ENCODE measurements at places on chromosomes 12 and 14.

GRCh38 chr12:120199595-120200306 lies 1.2 kb downstream of the RPLP0 start:
- DNase-seq = no peak

- DNase-seq = no peak
These were observed 1.4 kb downstream of the GPR68 start for GRCh38 chr14:91243074-91243471.

- DNase-seq = no peak
These were observed 6.9 kb downstream of the FAM186B start for GRCh38 chr12:49598527-49598926.

DNA sequence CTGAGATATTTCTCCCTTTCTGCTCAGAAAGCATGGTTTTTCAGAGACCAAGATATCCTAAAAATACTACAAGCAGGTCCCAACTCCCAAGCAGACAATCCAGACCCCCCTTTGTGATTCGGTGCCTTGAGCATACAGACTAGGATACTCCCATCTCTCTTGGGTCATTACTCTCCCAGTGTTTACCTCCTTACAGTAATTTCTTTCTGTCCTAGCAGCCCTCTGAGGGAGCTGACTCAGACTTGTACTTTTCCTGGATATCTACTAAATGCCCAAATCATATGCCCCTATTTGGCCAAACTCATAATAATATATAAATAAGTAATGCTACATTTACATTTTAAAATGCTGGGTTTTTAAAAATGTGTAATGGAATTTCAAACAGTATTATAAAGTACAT lies 355.6 kb downstream of the LRIG3 start:
- no peak for DNase-seq

DNA sequence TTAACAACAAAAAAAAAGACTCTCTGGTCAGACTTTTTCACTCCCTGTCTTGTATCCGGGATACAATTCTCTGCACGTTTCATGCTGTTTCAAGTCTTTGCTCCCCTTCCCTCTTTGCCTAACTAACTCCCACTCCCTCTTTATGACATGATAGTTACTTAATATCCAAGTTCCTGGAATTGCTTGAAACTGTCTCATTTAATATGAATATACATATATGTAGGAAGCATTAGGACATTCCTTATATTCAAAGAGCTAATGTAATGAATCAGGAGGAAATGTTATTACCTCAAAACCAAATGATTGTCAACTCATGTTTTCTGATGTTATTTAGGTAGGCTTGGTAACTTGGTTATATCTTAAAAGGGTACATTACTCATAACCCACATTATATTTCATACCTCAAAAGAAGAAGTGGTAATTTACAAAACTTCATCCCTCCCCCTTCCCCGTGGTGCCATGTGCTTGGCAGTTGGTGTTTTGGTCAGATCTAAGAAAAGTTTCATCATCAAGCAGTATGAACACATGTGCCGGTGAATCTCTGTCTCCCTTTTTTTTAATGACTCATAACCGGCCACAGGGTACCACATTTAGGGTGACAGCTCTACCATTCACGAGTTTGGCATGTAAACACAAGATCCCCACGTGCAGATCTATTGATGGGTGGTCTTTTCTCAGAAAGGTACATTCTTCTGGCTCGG lies 56.5 kb downstream of the HCAR2 start:
- DNase-seq = peak; percentile 66

- DNase-seq = no peak
These were observed 30.3 kb downstream of the CKB start for GRCh38 chr14:103492156-103492925.

DNA sequence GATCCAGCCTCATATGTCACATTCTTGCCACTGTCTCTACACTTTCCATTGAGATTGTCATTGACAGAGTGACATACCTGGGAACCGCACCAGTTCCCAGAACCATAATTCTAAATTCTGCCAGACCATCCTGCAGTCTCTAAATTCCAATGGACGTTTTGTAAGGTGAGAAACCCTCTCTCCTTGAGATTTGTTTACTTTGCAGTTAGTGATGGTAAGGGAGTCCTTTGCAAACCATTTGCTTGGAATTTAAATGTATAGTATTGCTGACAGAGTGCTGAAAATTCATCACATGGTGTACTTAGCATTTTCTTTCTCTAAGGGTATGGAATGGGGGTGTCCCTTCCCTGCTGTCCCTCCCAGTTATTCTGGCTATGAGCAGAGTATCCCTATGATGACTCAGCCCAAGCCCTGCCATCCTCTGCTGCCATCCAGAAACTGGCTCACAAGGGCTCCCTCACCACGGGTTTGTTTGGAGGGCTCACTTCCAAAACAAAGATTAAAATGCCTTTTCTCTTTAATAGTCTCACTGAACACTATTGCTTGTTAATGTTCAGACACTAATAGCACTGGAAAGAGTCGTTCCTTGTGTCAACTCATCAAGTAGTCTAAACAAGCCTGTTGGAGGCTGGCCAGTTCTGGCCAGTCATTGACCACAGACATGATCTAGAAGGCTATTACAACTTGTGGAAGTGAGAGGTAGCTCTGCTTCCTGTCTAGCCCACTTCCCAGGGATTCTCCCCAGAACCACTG lies 129.0 kb upstream of the HMGA2 start:
- no peak for DNase-seq

GRCh38 chr12:9660046-9660445 lies 9.5 kb upstream of the CLEC2D start:
- DNase-seq = no peak

DNA sequence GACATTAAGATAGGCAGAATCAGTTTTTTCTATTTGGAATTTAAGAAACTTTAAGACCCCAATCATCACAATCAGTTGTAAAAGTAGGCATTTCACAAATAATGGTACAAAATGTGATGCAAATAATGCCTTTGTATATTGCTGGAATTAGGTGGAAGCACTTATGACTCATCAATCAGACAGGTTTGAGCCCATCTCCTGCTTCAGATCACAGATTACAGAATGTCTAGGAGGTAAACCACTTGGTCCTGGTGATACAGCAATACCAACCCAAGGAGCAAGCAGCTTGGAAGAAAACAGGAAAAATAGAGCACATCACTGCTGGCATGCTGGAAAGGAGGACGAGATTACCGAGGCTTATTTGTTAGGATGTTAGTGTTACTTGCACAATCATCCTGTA lies 57.6 kb downstream of the C12orf56 start:
- no peak for DNase-seq

DNA sequence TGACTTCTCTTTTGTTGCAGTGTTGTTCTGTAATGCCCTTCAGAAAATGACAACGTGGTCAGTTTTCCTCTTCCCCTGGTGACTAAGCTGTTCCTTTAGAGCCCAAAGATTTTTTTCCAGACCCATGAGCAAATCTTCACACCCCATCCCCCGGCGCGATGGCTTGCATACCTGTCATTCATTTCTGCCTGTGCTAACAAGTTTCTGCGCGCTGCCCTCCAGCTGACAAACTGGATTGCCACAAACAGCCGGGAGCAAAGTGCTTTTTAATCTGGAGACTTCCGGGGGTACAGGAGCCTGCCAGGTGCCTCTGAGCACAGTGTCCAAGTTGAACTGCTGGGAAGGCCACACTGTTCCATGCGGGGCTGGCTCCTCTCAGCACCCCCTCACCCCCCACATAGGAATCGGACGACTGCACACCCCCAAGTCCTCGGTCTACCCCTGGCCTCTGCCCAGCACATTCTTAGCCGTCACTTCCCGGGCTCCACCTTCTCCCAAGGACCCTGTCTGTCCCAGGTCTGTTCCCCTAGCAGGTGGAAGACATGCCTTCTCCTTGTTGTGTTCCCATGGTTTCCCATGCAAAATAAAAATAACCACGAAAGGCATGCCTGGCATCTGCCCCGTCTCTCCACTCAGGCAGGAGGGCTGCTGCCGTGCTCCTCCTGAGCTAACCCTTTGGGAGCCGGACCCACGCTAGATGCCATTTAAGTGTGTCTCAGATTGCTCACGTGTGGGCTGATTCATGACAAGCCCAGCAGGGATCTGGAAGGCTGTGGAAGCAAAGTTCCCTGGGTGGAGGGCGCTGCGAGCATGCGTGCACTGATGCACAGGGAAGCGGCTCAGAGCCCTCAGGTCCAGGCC lies 14.1 kb downstream of the RILPL1 start:
- DNase-seq = no peak

DNA sequence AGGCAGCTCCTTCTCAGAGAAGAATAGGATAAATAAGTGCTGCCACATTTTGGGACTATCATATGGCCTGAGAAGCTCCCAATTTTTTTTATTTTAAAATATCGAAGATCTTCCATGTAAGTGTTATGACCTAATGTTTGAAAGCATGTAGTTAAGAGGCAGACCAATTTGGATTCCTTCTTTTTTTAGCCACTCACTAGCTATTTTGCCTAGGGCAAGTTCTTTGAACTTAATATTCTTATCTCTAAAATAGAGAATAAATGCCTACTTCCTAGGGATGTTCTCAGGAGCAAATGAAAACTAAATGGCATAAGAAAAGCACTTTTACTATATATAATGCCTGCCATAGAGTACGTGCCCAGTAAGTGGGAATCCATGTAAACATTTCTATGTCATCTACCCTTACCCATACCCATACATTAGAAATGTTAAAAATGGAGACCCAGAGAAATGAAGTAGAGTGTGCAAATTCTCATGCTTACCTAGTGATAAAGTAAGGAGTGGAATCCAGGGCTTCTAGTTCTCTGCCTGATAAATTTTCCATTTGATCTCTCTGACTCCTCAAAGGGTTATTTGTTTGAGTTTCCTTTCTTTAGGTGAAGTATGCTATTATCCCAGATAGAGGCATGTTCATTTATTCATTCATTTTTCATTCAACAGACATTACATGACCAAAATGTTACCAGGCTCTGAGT lies 148.3 kb downstream of the TGFB3 start:
- DNase-seq = no peak

DNA sequence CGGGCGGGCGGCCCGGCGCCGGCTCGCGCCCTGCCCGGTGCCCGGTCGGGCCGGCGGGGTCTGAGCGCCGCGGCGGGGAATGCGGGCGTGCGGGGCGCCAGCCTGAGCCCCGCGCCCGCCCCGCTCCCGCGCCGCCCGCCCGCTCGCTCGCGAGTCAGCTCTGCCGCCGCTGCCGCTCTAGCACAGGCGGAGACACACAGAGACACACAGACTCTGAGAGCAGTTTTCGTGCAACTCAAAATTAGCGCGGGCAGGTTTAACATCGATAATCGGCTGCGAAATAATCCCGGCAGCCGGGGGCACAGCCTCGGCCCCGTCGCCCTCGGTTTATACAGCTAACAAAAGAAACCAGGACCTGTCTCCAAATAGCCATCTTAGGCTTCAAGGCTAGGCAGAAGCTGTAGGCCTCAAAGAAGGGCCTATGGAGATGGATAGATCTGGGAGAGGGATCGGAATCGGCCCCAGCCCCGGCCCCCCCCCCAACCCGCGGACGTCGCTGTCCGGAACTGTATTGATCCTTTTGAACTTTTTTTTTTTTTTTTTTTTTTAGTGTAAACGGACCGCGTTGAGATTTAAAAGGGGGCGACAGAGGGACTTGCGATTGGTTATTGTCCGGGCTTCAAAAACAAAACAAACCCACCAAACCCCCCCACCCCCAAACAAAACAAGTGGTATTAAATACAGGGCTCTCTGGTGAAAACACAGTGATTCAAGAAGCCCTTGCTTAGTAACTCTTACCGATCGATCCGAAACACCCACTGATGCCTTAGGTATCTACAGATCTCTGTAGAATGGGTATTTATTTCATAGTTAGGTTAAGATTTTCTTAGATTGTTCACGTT lies 1.1 kb downstream of the ARID2 start:
- peak; percentile 45 for DNase-seq

DNA sequence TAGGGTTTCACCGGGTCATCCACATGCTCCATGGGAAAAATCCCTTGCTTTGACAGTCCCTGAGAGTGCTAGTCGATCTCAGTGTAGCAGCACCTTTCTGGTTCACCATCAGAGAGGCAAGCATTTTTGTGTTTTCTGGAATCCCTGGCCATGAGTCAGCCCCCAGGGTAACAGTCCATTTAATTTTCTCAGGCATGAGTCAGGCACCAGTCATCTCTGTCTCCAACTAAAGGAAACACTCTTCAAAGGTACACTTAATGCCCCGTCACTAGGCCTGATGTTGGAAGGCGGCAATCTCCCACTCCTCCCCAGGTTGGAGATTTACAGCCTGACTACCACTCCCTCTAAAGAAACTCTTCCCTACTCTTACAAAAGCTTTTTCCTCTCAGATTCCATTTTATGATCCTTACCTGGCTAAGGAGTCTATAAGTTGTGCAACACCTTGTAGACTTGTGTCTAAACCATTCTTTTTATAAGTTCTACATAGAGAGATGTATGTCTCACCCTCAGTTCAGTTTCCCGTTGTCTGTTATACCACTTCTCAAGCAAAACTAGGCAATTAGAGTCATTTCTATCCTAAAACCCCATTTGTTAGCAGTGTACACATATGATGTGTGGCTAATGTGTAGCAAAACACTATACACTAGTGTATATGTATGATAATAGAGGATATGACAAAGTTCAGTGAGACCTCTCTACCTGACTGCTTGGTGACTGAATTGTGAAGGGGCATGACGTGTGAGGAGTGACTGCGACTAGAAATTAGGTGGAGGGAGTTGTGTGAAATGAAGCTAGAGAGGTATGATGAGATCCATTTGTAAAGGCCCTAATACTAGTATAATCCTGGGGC lies 24.6 kb downstream of the TMEM19 start:
- DNase-seq = no peak

GRCh38 chr14:70366911-70367310 lies 7.4 kb upstream of the COX16 start:
- DNase-seq = no peak

DNA sequence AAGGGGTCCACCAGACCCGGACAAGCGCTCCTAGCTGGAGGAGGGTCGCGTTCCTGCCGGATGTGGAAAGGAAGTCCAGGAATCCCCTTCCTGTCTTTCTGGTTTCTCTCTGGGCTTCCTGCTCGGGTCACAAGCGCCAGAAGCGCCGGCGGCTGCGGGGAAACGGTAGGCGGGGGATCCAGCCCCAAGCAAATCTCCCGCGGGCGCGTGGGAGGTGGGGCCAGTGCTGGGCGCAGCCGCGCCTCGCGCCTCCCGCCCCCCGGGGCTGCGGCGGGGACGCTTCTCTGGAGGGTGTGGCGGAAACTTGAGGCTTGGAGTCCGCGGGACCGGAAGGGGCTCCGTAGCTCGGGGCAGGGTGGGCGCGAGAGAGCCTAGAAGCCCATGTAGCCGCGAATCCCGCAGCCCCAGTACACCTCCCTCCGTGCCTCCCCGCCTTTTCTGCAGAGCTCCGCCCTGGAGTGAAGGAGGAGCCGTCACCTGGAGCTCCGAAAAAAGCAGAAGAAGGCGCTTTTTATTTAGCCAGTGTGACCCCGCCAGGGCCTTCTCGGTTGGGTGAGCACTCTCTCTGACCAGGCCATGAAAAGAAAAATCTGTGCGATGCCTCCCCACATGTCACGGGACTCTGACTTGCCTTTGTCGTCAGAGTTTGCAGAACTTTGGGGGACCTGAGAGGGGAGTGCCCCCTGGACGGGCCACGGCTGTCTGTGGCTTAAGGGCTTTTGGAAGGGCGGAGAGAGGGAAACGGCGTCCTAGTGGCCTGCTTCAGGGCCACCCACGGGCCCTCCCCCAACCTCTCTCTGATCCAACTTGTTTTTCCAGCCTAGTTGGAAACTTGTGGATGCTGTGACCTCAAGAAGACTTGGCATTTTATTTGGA lies 21.4 kb upstream of the CLEC2D start:
- DNase-seq = peak; percentile 95

- DNase-seq = no peak
These were observed 149.0 kb downstream of the EFCAB11 start for GRCh38 chr14:89805501-89805900.

Measured in stimulated activated naive B cell treated with anti-CD40 and anti-IgM and Interleukin-4, amounts not matched to agents 10 μg/mL and 1 μg/mL and 100 μg/mL, for 72 hours (primary cell).